ENCODE measurements at places on chromosomes 16 and 17.

- DNase-seq, result no peak
Observed at GRCh38 chr16:29854520-29855100, 8.4 kb downstream of the CDIPT start.

DNA sequence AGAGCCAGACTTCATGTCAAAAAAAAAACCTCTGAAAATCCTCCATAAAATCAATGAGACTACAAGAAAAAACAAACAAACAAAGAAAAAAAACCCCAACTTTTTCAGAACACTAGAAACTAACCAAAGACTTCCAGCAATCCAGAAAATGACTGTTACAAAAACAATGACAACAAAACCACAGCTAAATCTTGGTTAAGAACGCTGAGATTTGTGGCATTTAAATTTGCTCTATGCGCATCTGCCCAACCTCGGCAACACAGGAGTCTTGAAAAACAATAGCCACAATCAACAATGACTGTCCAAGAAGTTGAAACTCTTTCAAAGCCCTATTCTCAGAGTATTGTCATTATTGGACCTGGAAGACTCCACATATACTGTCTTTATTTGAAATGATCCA is 402.4 kb downstream of the ZFHX3 start:
- no peak for DNase-seq

GRCh38 chr16:48383009-48383876 is 2.0 kb downstream of the SIAH1 start:
- DNase-seq, result no peak

- DNase-seq, result no peak
Observed at GRCh38 chr17:1941272-1942065, 83.7 kb downstream of the RTN4RL1 start.

DNA sequence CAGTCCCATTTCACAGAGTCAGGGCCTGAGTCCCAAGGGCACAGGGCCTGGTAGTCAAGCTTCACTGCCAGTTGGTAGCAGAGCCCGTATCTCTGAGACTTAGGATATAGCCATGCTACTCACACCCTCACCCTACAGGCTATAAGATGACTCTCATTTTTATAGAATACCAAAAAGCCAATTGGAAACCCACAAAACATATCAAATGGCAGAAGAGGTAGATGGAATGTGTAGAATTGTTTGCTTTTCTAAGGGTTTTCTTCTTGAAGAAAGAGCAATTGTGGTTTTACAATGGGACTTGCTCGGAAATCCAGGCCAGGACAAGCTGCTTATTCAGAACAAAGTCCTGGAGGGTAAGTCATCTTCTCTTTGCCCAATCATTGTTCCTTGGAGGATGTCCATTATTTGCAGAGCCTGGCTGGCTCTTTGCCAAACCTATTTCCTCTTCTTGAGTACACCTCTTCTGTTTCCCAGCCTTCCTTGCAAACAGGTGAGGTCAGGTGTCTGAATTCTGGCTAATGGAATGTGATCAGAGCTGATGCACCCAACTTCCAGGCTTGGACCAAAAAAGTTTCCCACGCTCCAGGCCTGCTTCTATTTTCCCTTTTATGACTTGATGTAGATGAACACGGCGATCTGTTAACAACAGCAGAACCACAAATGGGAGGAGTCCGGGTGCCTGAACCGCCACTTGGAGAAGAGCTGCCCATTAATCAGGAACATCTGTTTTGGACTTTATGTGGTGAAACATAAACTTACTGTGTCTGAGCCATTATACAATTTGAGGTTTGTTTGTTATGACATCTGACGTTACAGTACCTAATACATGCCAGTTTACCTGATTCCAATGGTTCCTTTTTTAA is 16.9 kb upstream of the CCL22 start:
- DNase-seq, result no peak

DNA sequence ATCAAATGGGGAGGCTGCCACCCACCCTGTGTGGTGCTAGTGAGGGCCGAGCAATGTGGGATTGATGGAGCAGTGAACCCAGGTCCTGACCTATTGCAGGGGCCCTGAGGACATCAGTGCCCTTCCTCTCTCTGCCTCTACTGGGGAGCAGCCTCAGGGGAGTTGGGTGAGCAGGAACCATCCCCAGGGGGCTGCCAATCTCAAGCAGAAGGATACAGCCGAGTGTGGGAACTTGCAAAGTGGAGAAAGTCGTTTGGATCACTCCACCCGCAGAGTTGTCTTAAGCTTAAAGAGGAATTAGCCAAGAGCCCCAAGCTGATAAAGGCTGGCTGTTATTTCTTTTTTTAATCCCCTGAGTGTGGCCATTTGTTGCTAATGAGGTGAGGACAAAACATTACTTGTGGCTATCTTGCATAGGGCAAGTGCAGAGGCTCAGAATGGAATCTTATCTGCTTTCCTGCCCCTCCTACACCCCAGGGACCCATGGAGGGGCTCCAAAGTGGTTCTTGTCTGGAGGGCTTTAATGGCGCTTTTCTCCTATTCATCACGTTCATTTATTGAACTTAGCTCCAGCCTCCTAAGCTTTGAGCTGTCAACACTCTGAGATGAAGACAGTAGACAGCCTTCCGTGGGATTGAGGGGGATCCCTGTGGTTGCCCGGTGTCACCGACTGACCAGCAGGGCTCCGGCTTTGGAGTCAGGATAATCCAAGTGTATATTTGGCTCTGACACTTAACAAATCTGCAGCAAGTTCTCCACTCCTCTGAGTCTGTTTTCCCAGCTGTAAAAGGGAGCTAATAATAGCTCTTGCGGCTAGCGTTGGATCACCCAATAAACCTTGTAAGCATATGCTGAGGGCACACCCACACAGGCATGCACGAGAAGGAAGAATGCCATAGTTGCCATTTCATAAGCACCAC is 45.1 kb downstream of the MYH11 start:
- no peak for DNase-seq
